Ascending aorta (tissue), 2 donors: ENCODE measurements at places on chromosomes 12 and 14. TPM values are rescaled to one million over a fixed set of nuclear protein-coding genes. Genes with fewer than 3 reads are reported as not detected.

SLC7A8 gene
- total RNA-seq: 59.9 TPM

FAM181A gene
- not detected for total RNA-seq

CCDC197 gene
- not detected for total RNA-seq

PRIMA1 gene
- total RNA-seq: 9.4 TPM
